ENCODE measurements at places on chromosomes 5 and 9.
A peak's percentile ranks its signal among the peaks of the same experiment; 100 is the strongest.

GRCh38 chr9:129270903-129271431, 92.9 kb upstream of the IER5L start:
- DNase-seq: peak; percentile 22

- no peak for DNase-seq
Observed at GRCh38 chr5:134018154-134018985, 13.6 kb upstream of the VDAC1 start.

DNA sequence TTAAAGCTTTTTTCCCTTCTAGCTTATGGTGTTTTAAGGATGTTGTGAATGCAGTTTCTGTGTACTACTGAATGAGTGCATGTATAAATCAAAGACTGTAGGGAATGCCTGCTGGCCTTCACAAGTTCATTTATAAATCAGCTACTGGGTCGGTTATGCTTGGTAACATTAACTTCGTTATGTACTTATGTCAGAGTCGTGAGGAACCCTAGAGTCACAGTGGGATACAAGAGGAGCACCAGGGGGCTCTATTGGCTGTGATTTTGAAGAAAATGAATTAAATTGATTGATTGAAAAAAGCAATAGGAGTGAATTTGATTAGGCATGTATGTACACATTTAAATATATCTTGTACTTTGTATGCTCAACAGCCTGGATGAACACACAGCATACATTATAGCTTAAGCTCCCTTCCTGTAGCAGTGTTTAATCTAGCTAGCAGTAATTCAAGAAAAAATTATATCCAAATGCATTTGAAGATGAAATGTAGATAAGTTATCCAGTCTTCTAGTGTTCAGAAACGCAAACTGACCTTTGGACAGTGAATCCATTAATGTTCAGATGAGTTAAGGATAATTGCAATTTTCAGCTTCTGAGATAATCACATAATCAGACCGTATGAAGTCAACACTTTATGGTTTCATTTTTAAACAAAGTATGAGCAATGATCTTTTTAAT, 204.2 kb downstream of the KDM4C start:
- no peak for DNase-seq

DNA sequence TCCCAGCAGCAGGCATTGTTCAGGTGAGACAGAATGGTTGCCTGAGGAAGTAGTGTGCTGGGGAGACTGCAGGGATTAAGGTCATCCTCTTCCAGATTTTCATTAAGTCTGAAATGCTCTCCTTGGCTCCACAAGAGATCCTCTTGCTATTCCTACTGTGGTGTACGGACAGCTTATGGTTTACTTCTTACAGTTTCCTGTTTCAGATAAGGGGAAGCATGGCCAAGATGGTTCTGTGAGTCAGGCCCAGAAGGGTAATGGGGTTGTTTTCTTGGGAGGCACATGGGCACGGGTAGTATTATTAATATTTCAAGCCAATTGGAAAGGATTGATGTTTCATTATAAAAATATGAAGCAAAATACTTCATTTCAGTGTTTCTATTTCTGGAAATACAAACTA, 42.9 kb downstream of the GLRX start:
- no peak for DNase-seq

GRCh38 chr5:152514827-152515397, 109.8 kb upstream of the NMUR2 start:
- no peak for DNase-seq

- DNase-seq: no peak
Observed at GRCh38 chr5:150248946-150249345, 40.6 kb downstream of the CAMK2A start.

DNA sequence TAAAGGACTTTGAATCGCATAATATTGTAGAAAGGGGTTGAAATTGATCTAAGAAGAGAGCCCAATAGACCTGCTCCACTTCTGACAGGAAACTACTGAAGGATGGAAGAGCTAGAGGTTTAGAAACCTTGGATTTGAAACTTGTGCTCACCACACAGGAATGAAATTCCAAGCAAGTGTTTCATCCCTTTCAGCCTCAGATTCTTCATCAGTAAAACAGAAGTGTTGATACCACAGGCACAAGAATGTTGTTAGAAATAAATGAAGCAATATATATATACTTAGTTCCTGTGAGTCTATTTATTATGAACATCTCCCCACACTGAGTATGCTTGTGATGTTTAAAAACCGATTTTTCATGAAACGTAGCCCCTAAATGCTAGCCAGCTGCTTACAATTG, 43.8 kb downstream of the PRRC1 start:
- DNase-seq: no peak

DNA sequence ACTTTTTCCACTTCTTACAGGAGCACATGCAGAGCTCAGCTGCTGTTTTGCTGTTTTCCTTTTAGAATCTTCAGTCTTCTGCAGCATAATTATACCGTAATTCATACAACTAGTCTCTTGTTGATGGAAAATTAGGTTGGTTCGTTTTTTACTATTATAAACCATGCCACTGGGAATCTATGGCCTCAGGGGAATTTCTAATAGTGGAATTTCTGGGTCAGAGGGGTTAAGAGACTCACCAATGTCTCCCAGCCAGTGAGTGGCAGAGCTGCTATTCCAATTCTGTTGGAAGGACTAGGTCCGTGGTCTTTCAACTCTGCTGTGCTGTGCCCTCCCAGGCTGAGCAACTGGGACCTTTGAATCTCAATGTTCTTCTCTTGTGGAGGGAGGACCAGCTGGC, 282.5 kb downstream of the ZSWIM6 start:
- DNase-seq: no peak

GRCh38 chr5:134555890-134556311, 30.4 kb downstream of the JADE2 start:
- DNase-seq: peak; percentile 94

DNA sequence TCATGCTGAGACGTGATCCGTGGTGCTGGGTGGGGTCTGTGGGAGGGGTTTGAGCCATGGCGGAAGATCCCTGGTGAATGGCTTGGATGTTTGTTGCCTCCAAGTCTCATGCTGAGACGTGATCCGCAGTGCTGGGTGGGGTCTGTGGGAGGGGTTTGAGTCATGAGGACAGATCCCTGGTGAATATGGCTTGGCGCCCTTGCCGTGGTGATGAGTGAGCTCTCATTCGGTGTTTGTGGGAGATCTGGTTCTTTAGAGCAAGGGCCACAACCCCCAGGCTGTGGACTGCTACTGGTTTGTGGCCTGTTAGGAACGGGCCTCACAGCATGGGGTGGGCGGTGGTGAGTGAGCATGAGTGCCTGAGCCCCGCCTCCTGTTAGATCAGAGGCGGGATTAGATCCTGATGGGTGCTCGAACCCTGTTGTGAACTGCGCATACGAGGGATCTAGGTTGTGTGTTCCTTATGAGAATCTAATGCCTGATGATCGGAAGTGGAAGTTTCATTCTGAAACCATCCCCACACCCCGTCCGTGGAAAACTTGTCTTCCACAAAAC, 31.2 kb downstream of the NKD2 start:
- no peak for DNase-seq

- no peak for DNase-seq
Observed at GRCh38 chr9:70053864-70054263, 10.2 kb downstream of the MAMDC2 start.

GRCh38 chr9:13942695-13943094, 371.2 kb downstream of the NFIB start:
- DNase-seq: peak; percentile 5

DNA sequence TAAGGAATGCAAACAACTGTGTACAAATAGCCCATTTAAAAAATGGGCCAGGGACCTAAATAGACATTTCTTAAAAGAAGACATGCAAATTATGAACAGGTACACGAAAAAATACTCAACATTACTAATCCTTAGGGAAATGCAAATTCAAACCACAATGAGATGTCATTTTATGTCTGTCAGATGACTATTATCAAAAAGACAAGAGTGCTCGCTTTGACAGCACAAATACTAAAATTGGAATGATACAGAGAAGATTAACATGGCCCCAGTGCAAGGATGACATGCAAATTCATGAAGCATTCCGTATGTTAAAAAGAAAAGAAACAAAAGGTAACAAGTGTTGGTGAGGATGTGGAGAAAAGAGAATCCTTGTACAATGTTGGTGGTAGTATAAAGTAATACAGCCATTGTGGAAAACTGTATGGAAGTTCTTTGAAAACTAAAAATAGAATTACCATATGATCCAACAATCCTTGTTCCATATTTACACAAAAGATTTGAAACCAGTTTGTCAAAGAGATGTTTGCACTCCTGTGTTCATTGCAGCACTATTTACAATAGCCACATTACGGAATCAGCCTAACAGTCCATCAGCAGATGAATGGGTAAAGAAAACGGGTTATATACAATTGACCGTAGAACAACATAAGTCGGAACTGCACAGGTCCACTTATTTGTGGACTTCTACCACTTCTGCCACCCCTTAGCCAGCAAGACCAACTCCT, 47.2 kb upstream of the PCAT7 start:
- no peak for DNase-seq

GRCh38 chr5:154199671-154200220, 9.2 kb downstream of the GALNT10 start:
- DNase-seq: no peak

GRCh38 chr9:113349445-113350094, at the start of gene BSPRY:
Gene BSPRY, plus strand, starts transcription at chr9:113349541. Its CDS starts 39 bp downstream, at chr9:113349580.
- DNase-seq: peak; percentile 36

DNA sequence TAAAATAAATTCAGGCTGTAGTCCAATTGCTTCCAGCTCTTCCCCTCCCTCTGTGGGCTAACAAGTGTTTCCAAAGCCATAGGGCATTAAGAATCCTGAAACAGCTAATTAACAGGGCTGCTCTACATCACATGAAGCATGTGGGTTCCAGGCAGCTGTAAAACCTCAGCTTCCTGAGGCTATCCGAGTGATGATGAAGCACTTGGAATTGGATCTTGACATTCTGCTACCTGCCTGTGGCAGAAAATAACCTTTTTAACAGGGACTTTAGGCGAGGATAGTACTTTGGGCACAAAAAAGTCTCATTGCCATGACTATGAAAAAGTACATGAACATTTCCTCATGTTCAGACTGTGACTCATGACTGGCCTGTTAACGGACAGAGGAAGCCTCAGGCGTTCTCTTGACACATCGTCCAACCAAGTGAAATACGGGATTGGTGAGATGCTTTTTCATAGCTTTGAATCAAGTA, 107.2 kb downstream of the PDE4D start:
- no peak for DNase-seq

GRCh38 chr5:54844905-54845566, 140.4 kb downstream of the ESM1 start:
- DNase-seq: no peak

DNA sequence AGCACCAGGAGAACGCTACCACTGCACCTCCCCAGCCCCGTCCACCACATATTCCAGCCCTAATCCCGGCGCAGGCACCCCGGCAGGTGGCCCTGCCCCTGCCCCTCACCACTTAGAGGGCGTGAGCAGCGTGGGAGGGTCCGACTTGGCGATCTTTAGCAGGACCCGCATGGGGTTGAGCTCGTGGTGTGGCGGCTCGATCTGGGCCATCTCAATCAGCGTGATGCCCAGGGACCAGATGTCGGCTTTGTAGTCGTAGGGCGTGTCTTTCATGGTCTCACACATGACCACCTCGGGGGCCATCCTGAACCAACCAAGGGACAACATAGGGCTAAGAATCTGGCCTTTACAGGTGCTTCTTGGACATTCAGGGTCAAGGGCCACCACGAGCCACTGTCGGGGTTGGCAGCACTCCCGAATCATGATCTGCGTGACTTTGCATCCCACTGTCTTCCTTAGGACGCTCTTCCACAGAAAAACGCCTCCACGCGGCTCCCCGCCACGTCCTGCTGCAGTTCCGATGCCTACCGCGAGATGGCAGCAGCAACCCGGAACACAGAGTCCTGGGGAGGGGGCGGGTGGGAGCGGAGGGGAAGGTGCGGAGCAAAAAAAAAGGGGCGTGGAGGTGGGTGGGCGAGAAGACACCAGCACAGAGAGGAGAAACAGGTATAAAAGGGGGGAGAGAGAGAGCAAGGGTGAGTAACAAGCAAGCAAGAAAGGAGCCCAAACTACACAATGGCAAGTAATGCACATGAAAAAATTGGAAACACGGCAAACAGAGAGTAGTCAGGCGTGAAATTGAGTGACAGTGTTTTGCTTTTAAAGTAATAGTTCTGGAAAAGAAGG, 81.3 kb downstream of the STK10 start:
- peak; percentile 77 for DNase-seq

GRCh38 chr5:150481972-150482406, 25.9 kb upstream of the NDST1 start:
- DNase-seq: no peak

- DNase-seq: no peak
Observed at GRCh38 chr5:10756549-10756948, 4.5 kb downstream of the DAP start.

- no peak for DNase-seq
Observed at GRCh38 chr9:109506097-109506712, 8.1 kb upstream of the PTPN3 start.

DNA sequence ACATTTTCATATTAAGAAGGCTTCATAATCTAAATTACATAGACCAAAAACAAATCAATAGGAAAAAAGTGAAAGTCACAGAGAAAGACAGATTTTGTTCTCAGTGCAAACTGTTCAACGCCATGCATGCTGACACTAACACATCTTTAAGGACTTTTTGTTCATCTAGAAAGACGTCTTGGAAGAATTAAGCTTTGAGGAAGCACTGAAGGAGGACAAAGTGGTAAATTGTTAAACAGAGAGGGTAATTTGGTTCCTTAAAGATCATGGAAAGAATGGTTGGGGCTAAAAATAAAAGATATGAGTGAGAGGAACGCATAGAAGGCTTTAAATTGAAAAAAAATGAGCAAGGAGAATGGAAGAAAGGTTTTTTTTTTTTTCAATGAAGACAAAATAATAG, 9.1 kb downstream of the MEGF9 start:
- DNase-seq: no peak

Measured in activated CD4-positive, alpha-beta T cell treated with anti-CD3 and anti-CD28 coated beads, Interleukin-2, amount 50 U/mL, for 48 hours (primary cell).